T-helper 1 cell (primary cell): ENCODE measurements at places on chromosomes 5 and 9.

DNA sequence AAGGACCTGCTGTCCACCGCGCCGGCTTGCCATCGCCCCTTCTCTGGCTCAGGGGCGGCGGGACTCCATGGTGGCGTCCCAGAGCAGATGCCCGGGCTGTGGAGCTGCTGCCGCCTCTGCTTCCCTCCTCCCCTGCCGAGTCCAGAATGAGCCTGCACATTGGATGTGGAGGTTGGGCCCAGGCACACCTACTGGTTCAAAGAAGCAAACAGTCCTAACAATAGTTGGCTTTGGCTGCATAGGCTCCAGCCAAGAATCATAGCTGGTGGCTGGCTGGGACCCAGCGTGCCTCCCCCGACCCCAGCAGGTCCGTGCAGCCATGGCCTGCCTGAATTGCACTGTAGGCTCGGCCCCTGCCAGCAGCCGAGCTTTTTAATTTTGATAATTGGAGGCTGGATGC is 25.8 kb downstream of the ADAMTSL2 start:
- DNase-seq, result no peak

GRCh38 chr9:129580211-129580915 is 40.5 kb downstream of the C9orf50 start:
- DNase-seq, result peak; percentile 66

- no peak for DNase-seq
Observed at GRCh38 chr9:26742828-26743476, 149.7 kb downstream of the CAAP1 start.

GRCh38 chr9:33190021-33190705 is 23.0 kb upstream of the B4GALT1 start:
- DNase-seq, result no peak

- no peak for DNase-seq
Observed at GRCh38 chr9:33921967-33922895, 105.3 kb downstream of the UBE2R2 start.

GRCh38 chr5:138631096-138631928 is 56.1 kb upstream of the HSPA9 start:
- no peak for DNase-seq

- no peak for DNase-seq
Observed at GRCh38 chr5:62662521-62662920, 83.9 kb downstream of the LRRC70 start.

DNA sequence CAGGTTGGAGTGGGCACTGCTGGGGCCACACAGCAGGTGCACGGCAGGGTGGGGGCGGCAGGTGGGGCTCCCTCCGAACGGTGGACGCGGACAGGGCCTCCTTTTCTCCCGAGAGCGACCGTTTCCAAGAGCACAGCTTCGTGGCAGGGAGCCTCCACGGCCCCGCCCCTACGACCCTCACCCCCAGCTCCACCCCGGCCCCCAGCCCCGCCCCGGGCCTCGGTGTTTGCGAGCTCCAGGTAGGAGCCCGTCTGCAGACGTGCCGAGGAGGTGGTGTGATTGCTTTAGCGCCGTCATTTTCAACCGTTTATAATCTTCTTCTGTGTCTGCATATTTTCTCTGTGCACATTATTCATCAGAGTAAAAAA is 8.8 kb downstream of the GRIN1 start:
- no peak for DNase-seq

DNA sequence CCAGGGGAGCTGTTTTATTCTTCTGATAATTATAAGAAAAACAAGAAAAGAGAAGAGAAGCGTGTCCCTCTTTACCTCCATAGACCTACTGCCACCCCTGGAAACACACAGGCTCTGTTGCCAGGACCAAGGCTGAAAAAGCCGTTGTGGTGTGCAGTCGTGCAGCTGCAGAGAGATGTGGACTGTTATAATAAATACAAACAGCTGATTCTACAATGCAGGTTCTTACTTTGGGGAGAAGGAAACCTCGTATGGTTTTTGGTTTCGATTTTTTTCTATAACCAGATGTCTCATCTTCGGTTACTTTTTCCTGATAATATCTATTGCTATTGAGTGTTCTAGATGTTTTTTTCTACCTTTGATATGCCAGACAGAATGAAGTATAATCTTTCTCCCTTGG is 28.1 kb downstream of the FYB1 start:
- DNase-seq, result no peak

DNA sequence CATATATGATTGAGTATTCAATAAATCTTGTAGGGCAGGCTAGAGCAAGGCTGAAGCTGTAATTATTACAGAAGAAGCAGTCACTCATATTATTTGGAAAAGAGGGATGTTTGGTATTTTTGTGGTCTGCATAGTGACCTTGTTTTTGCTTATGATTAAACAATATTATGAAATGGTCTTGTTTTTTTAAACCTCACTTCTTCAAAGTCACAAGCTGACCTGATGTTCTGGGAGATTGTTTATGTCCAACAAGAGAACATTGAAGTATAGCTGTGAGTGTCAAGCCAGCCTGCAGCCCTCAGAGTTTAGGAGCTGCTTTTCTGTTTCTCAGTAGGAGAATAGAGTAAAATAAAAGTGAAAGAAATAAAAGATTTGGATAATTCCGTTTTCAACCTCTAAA is 342.2 kb downstream of the LRRC70 start:
- DNase-seq, result no peak

- DNase-seq, result no peak
Observed at GRCh38 chr5:27015758-27016157, 22.6 kb downstream of the CDH9 start.

DNA sequence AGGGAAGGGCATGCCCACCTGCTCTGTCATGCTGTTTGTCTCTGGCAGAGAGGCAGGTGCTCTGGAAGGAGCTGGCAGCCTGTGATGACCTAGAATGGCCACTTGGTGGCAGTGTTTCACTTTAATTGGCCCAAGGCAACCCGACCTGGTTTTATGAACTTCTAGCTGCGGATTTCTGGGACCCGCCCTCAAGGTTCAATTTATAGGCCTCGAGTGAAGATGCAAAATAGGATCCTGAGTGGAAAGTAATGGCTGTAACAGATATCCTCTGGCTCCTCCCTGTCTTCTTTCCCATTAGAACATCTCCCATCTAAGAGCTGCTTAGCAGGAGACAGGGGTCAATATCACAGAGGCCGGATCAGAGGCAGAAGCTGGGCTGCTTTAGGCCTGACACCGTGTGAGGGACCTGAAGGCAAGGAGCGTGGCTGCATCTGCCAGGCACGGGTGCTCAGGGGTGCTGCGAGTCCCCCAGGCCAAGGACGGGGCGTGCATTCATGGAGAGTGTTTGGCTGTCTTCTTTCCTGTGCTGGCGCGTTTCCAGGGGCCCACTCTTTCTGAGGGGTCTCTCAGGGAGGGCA is 56.7 kb upstream of the SLC28A3 start:
- DNase-seq, result peak; percentile 49

DNA sequence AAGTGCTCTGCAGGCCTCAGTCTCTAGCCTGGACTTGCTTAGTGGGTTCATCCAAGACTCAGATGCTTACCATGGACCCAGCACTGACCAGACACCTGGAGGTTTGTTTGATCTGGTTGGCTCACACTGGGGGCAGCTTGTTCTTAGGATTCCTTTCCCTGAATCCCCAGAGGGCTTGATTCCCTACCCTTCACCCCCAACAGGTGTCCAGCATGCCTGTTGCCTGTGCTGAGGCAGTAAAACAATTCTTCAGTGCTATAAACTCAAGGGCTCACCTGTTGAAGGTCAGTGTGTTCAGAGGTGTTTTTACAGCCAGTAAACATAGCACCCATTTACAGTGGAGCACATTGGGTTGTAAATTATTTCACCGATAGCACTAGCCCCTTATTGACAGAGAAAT is 123.8 kb upstream of the KLF4 start:
- DNase-seq, result no peak

DNA sequence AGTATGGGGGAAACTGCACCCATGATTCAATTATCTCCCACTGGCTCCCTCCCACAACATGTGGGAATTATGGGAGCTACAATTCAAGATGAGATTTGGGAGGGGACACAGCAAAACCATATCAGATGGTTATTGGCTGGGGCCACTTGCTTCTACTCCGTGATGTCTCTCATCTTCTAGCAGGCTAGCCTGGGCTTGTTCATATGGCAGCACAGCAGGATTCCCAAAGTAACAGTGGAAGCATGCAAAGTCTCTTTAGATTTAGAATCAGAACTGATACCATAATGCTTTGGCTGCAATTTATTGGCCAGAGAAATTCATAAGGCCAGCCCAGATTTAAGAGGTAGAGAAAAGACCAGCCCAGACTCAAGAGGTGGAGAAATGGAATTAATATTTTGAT is 126.2 kb downstream of the PTTG1 start:
- no peak for DNase-seq

DNA sequence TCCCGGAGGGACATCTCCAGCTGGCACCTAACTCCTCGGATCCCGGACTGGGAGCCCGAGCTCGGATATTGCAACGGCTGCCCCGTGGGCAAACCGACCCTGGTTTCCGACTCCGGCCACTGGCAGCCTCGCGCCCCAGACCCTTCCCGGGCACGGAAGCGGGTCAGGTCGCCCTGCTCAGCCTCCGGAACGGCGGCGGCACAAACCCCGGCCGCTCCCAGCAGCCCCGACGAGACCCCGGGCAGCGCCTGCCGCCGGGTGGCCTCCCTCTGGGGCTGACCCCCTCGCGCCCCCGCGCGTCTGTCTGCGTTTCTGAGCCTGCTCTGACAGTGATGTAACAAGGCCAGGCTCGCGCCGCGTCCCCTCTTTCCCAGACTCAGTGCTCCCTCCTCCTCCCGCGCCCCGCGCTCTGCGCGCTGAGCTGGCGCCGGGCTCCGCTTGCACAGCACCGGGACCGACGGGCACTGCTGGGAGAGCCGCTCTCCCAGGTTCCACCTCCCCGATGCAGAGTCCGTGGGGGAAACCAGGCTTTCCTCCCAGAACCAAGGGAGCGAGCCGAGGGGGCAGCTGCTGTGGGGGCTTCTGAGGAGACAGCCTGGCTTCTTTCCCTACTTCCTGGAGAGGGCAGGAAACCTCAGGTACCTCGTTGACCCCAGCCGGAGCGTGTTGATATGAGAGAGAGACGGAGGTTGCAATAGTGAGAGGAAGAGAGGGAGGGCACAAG is at the start of gene TMEM215:
TSS of gene TMEM215 (plus strand) at position 373 of the 724 bp plus-strand sequence. CDS start 644 bp downstream, outside the sequence.
- DNase-seq, result no peak

- no peak for DNase-seq
Observed at GRCh38 chr9:125172031-125172755, 17.4 kb downstream of the PPP6C start.

GRCh38 chr5:89991592-89991991 is 418.0 kb downstream of the CETN3 start:
- no peak for DNase-seq

DNA sequence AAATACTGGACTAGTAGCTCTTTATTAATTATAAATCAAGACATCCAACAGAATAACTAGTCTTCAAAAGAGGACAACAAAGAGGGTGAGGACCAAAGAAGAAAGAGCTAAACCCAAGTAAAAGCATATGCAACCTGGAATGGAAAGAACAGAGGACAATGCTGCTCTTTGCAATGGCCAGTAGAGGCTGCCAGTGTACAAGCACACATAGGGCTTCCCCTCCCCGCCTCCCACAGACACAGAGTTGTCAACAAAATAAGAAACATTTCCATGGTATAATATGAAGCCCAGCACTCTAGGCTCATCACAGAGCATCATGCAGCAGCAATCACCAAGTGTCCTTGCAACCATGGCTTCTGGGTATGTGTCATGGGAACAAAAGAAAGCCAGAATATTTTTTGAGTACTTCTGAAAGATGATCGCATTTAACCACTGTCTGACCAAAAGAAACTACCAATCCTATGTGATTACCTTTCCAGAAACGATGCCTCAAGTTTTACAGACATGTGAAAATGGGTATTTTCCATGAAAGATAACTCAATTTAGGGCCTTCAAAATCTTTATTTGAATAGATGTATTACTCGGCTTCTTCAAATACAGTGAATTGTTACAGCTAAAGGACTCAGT is 58.1 kb downstream of the RFX3 start:
- peak; percentile 40 for DNase-seq

DNA sequence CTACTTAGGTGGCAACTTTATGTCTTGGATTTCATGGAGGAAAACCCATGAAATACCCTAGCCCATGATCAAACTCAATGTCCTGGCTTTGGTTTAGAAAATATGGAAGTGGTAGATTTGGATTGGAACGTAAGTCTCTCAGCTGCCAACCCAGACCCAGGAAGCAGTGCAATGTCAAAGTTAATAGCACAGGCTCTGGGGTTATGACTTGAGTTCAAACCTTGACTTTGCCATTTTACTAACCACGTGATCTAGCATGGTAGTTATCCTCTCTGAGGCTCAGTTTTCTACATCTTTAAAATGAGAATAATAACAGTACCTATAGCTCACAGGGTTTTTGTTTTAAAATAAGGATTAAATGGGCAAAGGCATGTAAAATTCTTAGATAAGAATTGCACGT is 13.8 kb downstream of the FYB1 start:
- DNase-seq, result no peak

DNA sequence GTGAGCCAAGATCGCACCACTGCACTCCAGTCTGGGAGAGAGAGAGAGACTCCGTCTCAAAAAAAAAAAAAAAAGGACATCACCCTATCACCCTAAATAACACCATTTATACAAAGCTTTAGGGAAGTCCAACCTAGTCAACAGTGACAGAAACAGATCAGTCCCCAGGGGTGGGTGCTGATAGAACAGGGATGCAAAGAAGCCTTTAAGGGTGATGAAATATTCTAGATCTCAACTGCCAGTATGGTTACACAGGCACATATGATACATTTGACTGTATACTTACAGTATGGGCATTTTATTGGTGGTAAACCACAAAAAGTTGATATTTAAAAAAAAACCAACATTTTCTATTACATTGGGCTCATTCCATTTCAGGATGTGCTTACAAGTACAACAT is 4.8 kb downstream of the RETREG1 start:
- no peak for DNase-seq

GRCh38 chr5:111782216-111782615 is 25.2 kb upstream of the NREP start:
- DNase-seq, result no peak

DNA sequence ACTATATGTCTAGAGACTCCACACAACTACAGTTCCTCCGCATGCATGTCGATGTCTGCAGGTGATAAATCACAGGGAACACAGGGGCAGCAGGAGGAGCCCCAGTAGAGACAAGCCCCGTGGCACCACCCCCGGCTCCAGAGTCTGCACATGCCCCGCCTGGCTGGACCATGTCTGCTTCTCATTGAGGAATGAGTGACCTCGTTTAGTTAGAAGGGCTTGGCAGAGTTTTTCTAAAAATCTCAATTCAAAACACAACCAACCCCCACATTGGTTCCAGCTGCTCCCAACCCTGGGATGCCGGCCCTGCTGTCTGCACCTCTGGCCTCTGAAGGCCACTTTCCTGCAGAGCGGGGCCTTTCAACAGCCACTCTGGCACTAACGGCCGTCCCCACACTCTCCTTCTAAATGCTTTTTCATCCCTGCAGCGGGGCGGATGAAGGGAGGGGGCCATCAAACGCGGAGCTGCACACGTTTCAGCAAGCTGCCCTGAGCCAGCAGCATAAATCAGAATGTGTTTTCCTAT is 106.3 kb downstream of the ROR2 start:
- DNase-seq, result no peak
